ENCODE measurements at places on chromosomes 4 and X. TPM values are rescaled to one million over a fixed set of nuclear protein-coding genes. Genes with fewer than 3 reads are reported as not detected.

The RIPPLY1 gene
- polyA plus RNA-seq, result not detected

The DMRTC1 gene
- 0.38 TPM for polyA plus RNA-seq

The TMEM184C gene
- polyA plus RNA-seq, result 48.4 TPM

The POU3F4 gene
- polyA plus RNA-seq, result 0.24 TPM

The USP51 gene
- 2.5 TPM for polyA plus RNA-seq

The ZNF157 gene
- polyA plus RNA-seq, result 0.17 TPM

The ADH1A gene
- polyA plus RNA-seq, result not detected

The HCFC1 gene
- 5.5 TPM for polyA plus RNA-seq

The SCML1 gene
- 9.1 TPM for polyA plus RNA-seq

The CCNB3 gene
- 1.5 TPM for polyA plus RNA-seq

The NAP1L2 gene
- 139 TPM for polyA plus RNA-seq

The GNL3L gene
- 0.70 TPM for polyA plus RNA-seq

The PPP1R3F gene
- polyA plus RNA-seq, result 13.1 TPM

The IGFBP7 gene
- polyA plus RNA-seq, result 3.6 TPM

The NDST3 gene
- 0.59 TPM for polyA plus RNA-seq
